ENCODE measurements at places on chromosomes 5 and 9. TPM values are rescaled to one million over a fixed set of nuclear protein-coding genes. Genes with fewer than 3 reads are reported as not detected.

Gene PCDH1
- 21.8 TPM for polyA plus RNA-seq

Gene STPG3
- polyA plus RNA-seq: not detected

Gene CCDC192
- polyA plus RNA-seq: not detected

Gene TTC39B
- 7.9 TPM for polyA plus RNA-seq

Gene SMC5
- 24.2 TPM for polyA plus RNA-seq

Gene TERT
- polyA plus RNA-seq: not detected
